ENCODE measurements at places on chromosomes 5 and 9. TPM values are rescaled to one million over a fixed set of nuclear protein-coding genes. Genes with fewer than 3 reads are reported as not detected.

DNA sequence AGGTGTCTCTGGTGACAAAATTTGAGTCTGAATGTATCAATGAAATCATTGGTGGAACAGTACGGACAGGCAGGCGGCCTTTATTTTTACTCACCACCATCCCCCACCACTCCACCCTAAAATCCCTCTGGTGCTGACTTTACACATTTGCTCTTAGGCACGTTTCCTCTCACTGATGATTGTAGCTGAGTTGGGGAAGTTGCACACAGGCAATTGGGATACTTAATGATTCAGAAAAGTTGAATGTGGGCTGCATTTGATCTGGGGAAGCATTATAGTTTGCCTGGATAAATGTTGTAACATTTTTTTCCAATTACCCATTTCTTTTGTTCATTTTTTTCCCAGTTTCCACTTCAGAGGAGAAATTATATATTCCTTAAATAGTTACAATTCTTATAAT lies 658.4 kb downstream of the TLR4 start:
- H3K27ac ChIP-seq: no peak overlapping the region
- no peak overlapping the region for H3K4me3 ChIP-seq
- H3K27me3 ChIP-seq: no peaks in the 10 kb centered on the region
- DNase-seq: no peak

- H3K36me3 ChIP-seq: no peaks in the 10 kb centered on the region
- no peak overlapping the region for H3K4me3 ChIP-seq
- DNase-seq: no peak
- H3K27me3 ChIP-seq: no peaks in the 10 kb centered on the region
Observed at GRCh38 chr5:156981481-156981880, 18.5 kb upstream of the TIMD4 start.

- H3K27me3 ChIP-seq: no peaks in the 10 kb centered on the region
- no peak overlapping the region for H3K4me3 ChIP-seq
- no peak for DNase-seq
- peaks cover 61% of the 10 kb centered on the region for H3K4me1 ChIP-seq
- H3K36me3 ChIP-seq: no peaks in the 10 kb centered on the region
Observed at GRCh38 chr5:107574287-107574686, 96.5 kb downstream of the EFNA5 start.

Gene KCNT1
- total RNA-seq: 0.28 TPM

DNA sequence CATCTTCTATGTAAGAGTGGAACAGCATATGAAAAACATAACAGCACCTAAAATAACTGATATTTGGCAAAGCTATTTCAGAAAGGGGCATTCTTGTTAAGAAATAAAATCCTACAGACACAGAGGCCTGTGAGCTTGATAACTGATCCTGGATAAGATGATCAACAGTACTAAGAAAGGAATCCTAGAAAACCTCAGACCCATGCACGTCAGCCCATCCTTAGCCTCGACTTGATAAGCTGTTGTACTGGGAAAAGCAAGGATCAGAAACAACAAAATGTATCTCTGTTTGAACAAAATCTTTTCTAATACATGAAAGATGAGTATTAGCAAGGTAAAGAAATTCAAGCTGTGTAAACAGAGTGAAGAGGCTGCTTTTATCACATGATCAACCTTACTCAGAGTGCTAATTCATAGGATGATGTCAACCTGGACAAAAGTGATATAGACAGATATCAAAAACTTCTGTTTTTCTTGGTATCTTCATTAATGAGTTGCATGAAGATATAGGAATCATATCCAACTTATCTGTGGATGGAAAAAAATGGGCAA lies 15.2 kb downstream of the LIFR start:
- H3K4me1 ChIP-seq: peaks cover 13% of the 10 kb centered on the region
- H3K4me3 ChIP-seq: no peak overlapping the region
- H3K27ac ChIP-seq: no peak overlapping the region
- no peaks in the 10 kb centered on the region for H3K36me3 ChIP-seq
- DNase-seq: no peak
